Colonic mucosa (tissue), 4 donors: ENCODE measurements at places on chromosomes 3 and 15. TPM values are rescaled to one million over a fixed set of nuclear protein-coding genes. Genes with fewer than 3 reads are reported as not detected.
A peak's percentile ranks its signal among the peaks of the same experiment; 100 is the strongest.

The CAMKV gene
- total RNA-seq: 0.21 TPM

The CIAO2A gene
- 98.3 TPM for total RNA-seq

DNA sequence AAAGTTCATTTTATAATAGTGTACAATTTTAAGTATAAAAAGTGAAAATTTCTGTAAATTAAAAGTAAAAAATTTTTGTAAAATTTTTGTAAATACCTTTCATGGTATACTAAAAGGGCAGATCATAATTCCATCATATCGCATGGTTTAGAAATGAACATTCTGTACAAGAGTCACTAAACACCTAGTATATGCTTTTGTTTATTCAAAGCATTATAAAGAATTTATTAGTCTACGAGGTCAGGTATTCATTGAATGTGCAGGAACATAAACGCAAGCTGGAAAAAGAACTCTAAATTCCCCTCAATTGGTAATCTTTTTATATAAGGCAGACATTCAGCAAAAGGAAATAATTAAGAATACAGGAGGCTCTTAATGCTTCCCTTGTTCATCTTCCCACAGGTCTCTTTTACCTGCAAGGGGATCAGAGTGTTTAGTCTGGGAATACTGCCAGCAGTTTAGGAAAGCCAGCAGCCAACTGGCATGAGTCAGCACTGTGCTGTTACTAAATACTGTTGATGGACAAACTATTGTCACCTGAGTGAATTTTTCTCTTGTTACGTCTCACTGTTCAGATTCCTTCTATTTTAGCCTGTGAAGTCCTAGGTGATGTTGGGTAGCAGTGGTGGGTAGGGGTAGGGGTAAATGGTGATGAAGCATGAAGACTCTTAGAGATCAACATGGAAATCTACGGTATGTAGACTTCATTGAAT lies 70.1 kb downstream of the UQCC5 start:
- peak; percentile 32 for DNase-seq

GRCh38 chr3:54663501-54664011 lies 264.3 kb downstream of the LRTM1 start:
- no peak for DNase-seq

DNA sequence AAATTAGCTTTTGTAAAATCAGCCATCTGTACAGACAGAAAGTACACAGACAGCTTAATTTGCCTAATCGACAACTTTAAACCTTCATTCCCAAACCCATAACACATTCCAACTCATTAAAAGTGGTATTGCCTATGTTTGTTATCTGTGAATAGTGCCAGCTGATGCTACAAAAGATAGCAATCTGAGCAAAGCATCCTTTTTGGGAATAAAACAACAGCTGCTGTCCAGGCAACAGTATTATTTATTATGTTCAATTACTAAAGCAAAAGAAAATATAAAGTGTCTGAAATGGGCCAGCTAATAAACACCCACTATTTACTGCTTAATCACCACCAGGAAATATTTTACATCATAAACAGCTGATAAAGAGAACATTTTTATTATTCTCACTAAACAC lies 134.8 kb upstream of the ABI3BP start:
- DNase-seq: no peak

- DNase-seq: no peak
Observed at GRCh38 chr3:140954576-140954975, 12.9 kb downstream of the SLC25A36 start.

GRCh38 chr3:61352306-61352705 lies 101.1 kb upstream of the FHIT start:
- no peak for DNase-seq

The GASK1A gene
- 1.3 TPM for total RNA-seq

DNA sequence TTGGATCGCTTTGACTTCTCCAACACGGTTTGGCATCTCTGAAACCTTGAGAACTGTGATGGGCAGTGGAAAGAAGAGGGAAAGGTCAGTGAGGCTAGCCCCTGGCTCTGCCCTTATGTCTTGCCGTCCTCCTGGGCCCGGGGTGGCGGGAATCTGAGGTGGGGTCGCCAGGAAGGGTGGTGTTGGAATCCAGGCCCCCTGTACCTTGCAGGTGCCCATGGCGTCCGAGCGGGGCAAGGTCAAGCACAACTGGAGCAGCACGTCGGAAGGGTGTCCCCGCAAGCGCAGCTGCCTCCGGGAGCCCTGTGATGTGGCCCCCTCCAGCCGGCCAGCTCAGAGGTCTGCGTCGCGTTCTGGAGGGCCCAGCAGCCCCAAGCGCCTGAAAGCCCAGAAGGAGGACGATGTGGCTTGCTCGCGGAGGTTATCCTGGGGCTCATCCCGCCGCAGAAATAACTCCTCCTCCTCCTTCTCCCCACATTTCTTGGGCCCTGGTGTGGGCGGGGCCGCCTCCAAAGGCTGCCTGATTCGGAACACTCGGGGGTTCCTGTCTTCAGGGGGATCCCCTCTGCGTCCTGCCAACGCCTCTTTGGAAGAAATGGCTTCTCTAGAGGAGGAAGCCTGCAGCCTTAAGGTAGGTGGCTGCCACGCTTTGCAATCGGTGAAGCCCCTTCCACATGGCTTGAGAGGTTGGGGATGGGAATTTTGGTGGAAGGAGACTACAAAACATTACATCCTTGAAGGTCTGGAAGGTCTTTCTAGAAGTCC lies 907 bp downstream of the TATDN2 start:
- DNase-seq: peak; percentile 59

The SMCO1 gene
- total RNA-seq: not detected

GRCh38 chr3:194137506-194138474 lies 1.8 kb downstream of the HES1 start:
- DNase-seq: peak; percentile 57

DNA sequence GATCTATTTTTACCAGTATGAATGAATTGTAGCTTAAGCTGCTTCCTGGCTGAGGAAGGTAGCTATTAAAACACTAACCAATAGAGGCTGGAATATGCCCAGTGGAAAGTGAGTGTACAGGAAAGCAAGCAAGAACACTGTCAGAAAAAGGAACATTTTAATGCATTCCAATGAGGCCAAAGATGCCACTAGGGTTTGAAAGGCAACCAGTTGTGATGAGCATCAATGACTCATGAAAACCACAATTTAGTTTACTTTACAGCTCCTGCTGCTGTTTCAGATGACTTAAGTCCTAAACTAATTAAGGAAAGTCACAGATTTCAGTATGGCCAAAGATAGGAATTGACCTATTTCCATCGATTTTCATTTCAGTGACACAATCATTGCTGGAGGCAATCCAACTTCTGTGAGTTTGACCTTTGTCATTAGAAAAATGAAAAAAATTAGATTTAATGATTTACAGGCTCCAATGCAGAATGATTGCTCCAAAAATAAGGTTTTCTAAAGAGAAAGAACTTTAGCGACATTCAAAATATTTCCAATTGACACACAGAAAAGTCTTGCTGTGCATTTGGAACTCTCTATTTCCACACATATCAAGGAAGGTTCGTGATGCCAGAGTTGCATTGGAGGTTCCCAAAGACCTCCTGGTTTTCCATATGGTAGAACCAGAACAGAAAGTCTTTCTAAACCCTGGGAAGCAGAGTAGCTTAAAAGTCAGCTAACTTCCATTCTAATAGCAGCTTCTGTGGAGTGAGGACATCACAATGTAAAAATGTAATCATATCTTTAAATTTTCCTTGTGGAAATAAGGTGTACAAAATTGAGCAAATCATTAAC lies 103.0 kb downstream of the SUCNR1 start:
- DNase-seq: no peak

DNA sequence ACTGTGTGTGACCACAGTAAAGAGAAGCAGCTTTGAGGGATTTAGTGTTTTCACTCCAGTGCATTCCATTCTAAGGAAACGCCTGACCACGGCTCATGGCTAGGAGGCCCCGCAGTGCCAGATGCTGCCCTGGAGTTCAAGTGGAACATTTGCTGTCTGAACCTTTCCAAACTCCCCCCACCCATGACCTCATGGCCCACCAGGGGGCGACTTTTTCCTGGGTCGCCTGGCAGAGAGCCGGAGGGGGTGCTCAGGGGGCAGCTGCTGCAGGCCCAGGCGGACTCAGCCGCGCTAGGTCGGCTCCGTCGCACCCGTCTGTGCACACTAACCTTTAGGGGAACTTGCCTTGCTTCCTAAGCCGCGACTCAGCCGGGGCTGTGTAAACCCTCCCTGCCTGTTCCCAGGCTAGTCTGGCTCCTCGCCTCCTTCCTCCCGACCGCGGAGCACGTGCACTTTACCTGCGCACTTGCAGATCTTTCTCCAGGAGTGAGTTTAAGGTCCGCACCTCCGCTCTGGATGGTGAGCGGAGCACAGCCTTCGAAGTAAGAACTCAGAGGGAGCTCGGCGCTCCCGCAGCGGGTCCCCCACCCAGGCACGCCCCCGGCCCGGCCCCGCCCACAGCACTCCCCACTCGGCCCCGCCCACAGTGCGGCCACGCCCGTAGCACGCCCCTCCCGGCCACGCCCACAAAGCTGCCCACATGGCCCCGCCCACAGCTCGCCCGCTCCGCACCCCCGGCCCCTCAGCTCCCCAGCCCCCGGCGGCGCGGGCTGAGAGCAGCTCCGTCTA lies at the start of gene OCA2:
OCA2 (minus strand) TSS at position 550 of the 789 bp plus-strand sequence. CDS start 17,441 bp downstream, outside the sequence.
- peak; percentile 68 for DNase-seq
